ENCODE measurements at places on chromosomes 7 and 10. TPM values are rescaled to one million over a fixed set of nuclear protein-coding genes. Genes with fewer than 3 reads are reported as not detected.
A peak's percentile ranks its signal among the peaks of the same experiment; 100 is the strongest.

Gene GIMAP2
- 1.9 TPM for total RNA-seq

Gene LIPA
- total RNA-seq: 84.2 TPM

Gene AUTS2
- 103 TPM for total RNA-seq

Gene ZNF736
- total RNA-seq: 15.8 TPM

Gene CNNM1
- 0.08 TPM for total RNA-seq

- no peak for DNase-seq
Observed at GRCh38 chr7:100396421-100396982, 23.2 kb downstream of the PILRA start.

DNA sequence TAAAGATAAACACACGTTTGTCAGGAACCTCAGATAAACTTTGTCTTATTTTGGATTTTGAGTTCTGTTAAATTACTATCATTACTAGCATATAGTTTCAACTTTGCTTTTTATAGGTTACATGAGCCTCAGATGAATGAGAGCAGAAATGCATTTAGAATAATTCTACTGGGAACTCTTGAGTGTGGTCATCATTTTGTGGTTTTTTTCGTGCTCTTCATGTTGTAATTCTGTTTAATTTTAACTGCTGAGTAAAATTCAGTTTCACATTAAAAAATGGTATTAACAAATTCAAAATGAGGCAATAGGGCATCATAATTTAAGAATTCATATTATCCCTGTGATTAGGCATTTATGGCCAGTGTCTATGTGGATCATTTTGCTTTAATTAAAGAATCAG lies 72.9 kb downstream of the GNAI1 start:
- no peak for DNase-seq

GRCh38 chr7:82616059-82616728 lies 172.6 kb upstream of the CACNA2D1 start:
- no peak for DNase-seq

- no peak for DNase-seq
Observed at GRCh38 chr10:76033457-76034196, 602.2 kb downstream of the LRMDA start.

DNA sequence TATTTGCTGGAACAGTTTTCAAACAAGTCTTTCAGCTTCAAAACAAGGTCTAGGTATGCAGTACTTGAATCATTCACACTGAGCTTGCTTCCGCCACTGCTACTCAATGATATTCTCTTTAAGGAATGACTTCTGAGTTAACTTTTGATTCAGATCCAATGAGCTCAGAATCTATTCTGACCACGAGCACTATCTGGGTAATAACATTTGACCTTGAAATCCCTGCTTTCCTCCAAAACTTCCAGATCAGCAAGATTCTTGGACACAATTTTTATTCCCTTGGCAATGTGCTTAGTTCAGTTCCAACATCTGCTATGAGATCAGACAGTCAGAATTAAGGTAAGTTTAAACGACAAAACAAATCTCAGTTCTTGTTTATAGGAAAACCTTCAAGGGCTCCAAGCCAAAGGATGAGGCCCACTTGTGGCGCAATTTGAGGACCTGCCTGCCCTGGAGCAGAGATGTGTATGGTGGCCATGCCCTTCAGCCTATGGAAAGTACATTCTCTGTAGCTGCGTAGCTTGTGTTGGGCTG lies 87.2 kb downstream of the RNF216 start:
- DNase-seq: no peak

GRCh38 chr7:69893906-69894305 lies 295.6 kb downstream of the AUTS2 start:
- DNase-seq: peak; percentile 10

- DNase-seq: no peak
Observed at GRCh38 chr10:1468811-1469210, 268.5 kb downstream of the ADARB2 start.

- DNase-seq: peak; percentile 19
Observed at GRCh38 chr7:116862951-116863670, 724 bp downstream of the CAPZA2 start.

DNA sequence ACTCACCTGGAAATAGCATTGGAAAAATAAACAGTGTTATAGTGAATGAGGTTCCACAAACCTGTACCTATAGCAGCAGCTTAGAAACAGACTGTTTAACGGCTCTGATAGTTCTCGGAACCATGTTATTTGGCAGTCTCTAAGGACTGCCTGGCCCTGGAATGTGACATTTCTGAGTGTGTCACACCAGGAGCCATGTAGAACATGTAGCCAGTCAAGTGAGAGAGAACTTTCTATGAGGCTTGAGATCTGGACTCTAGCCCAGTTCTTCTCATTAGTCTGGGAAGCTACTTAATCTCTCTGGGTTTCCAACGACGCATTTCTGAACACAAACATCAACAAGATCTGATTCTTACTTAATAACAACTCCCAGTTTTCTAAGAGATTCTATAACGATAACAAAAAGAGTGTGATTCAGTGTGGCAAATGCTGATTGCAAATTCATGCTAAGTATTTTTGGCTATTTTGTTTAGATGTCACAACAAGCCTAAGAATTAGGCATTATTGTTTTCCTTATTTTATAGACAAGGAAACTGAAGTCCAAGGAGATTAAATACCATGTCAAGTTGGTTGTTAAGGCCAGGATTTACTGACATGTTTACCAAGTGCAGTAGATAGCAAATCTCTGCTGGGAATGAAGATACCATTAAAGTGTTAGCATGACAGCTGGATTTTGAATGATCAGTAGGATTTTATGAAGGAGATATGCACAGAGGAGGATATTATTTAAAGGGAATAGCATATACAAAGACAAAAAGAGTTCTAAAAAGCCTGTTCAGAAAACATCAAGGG lies 47.2 kb downstream of the APBB1IP start:
- DNase-seq: no peak

DNA sequence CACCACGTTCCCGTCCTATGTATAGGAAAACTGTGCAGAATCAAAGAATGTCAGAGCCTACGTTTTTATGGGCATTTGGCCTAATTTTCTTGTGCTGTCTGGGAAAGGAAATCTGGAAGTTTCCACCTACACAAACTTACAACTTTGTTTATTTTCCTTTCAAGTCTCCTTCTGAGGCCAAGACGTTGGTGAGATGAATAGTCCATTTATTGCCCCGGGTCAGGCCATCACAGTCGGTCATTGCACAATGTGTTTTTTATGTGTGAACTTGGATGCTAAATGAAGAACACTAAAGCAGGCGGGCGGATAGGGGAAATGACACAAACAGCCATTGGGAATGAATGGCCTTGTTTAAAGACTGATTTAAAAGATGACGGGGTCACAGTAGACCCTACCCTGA lies 38.6 kb downstream of the TRIL start:
- DNase-seq: no peak

GRCh38 chr10:69332278-69333010 lies 54.1 kb downstream of the HK1 start:
- DNase-seq: no peak

GRCh38 chr10:80567292-80567691 lies 29.6 kb downstream of the SH2D4B start:
- no peak for DNase-seq
